ENCODE measurements at places on chromosomes 6 and 20.

GRCh38 chr20:32538526-32538939 is 46.6 kb downstream of the NOL4L start:
- peak; percentile 69 for DNase-seq

- DNase-seq, result no peak
Measured at GRCh38 chr20:25051386-25052155, 6.4 kb downstream of the ACSS1 start.

DNA sequence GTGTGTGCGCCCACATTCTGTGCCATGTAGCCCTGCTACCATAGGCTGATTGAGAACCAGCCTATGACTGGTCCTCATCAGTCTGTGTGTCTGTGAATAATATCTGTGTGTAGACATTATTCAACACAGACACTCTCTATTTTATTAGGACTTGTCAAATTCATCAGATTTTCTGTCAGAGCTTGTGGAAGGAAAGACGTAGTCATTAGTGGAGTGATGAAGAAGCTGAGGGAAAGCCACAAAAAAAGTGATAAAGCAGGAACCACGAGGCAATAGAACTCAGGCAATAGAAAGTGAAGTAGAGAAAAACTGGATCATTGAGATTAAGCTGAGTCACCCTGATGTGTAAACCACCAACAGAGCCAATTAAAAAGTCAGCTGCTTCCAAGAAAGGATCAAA is 122.2 kb upstream of the MARCKS start:
- DNase-seq, result no peak

DNA sequence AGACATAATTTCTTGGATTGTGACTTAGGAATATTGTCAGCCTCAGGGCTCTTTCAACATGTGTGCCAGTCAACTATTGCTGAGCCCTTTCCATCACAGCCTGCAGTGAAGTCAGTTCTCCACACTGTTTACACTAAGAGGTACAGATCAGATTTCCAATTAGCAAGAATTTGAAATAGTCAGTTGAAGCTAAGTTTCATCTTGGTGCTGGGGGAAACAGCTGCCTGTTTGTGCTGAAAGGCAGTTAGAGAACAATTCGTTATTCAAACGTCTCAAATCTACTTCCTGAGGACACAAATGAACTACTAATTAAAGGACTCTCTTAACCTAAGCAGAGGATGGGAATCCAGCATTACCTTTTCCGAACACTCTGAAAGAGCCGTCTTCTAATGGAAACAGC is 25.9 kb downstream of the ADGRF1 start:
- no peak for DNase-seq

GRCh38 chr20:5410470-5410869 is 93.7 kb upstream of the PROKR2 start:
- DNase-seq, result no peak

DNA sequence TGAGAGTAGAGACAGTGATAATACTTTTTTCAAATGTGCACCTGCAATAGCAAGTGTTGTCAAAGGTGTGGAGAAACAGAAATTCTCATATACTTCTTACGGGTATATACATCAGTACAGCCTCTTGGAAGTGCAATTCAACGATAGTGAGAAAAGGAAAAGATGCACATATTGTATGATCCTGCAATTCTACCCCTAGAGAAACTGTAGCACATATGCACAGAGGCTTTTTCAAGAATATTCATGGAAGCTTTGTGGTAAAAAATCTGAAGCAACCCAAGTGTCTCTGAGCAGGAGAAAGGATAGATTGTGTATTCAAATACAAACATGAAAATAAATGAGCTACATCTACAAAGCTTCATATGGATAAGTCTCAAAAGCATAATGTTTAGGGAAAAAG is 94.7 kb upstream of the PREP start:
- no peak for DNase-seq
